ENCODE measurements at places on chromosomes 1 and 21.

GRCh38 chr1:39981945-39982344 is 27.0 kb downstream of the MFSD2A start:
- DNase-seq = no peak

DNA sequence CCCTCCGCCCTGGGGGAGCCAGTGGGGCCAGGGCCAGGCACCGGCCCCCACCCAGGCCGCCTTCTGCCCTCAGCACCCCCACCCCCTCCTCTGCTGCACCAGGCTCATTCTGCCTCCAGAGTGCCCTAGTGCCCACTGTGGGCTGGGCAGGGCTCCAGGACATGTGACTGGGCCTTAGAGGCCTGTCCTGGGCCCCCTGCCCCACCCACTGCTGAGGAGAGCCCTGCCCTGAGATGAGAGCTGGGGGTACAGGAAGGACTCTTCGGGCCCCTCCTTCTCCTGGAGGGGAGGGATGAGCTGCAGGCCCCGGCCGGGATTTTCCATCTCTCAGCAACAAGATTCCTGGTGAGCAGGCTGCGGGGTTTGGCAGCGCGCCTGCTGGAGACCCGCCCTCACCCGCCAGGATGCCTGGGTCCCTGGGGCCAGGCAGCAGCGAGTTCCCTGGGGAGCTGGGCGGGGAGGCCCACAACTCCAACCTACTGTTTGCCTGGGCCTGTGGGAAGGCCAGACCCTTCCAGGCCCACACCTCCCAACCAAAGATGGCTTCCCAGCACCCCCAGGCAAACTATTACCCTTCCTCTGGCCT is 14.0 kb downstream of the AHDC1 start:
- DNase-seq = no peak

DNA sequence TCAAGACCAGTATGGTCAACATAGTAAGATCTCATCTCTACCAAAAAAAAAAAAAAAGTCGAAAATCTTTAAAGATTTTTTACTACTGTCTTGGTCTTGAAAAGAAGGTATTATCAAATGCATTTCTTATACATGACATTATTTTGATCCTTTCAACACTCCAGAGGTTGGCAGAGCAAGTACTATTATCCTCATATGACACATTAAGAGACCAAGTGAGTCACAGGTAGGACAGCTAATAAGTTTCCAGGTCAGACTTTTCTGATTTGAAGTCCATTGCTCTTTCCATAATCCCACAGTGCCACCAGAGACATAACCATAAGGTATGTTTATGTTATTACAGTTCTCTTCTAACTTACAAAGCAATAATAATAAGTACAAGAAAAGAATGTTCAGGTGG is 15.2 kb downstream of the DBT start:
- DNase-seq = no peak

GRCh38 chr1:32115496-32115895 is 7.6 kb downstream of the KPNA6 start:
- no peak for DNase-seq

DNA sequence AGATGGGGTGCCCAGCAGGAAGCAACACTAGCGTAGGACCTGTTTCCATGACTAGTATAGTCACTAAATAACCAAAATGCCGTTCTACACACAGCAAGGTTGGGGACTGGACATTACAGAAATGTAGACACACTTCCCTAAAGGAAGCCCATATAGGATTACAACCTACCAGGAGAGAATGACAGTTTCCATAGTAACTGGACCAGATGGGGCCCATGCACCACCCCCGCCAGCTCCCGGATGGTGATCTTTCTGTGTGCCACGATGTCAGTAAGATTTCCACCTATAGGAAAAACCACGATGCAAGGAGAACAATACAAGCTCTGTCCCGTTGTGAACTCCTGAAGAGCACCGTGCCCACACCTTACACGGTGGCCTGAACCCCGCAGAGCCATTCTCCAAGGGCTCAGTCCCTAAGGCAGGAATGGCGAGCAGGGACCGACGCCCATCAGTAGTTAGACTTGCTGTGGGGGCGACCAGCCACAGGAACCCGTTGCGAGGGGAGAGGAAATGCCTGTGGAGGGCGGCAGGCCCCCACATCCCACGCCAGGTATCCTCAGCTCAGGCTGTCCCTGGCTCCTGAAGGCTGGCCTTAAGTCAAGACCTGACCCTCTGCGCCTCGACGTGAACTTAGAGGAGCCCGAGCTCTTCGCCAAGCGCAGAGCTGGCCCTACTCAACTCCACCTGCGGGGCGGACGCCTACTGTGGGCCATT is 13.6 kb upstream of the CEP85 start:
- DNase-seq = no peak

GRCh38 chr1:87367549-87367948 is 38.9 kb downstream of the LMO4 start:
- no peak for DNase-seq

- peak; percentile 36 for DNase-seq
These were observed 671 bp downstream of the HNRNPU start for GRCh38 chr1:244863491-244864252.

DNA sequence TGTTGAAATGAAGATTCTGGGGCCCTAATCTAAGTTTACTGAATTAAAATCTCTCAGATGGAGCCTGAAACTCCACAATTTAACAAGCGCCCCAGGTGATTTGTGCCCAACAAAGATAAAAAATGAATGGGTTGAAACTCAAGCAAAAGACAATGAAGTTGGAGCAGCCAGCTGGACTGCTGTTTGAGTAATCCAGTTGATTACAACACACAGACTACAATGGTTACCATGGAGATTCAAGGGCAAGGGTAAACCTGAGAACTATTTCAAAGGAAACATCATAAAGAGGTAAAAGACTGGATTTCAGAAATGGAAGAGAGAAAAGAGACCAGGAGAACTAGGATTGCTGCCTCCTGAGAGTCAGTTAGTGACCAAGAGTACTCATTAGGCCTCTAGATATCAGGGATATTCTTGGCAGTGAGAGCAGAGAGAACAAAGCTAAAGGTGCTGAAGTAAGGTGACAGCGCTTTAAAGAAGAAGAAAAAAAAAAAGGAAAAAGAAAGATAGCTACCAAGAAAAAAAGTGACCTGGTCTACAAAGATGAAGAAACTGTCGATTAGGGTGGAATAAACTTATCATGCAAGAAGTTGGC is 44.5 kb downstream of the LRRC53 start:
- DNase-seq = no peak

- DNase-seq = no peak
These were observed 39.6 kb downstream of the SDC3 start for GRCh38 chr1:30868833-30869435.

DNA sequence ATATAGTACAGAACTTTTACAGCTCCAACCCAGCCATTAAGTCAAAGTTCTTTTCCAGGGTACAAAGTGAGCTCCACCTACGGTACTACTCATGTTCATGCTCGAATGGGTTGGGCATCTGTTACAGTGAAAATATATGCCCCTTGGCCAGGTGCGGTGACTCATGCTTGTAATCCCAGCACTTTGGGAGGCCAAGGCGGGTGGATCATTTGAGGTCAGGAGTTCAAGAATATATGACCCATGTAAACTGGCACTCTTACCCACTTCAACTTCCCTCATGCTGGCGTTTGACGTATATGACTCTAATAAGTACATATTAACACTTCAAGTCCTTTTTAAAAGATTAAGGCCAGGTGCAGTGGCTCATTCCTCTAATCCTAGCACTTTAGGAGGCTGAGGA is 71.3 kb upstream of the PKN2 start:
- DNase-seq = no peak

- DNase-seq = no peak
These were observed 372.1 kb downstream of the PTPRC start for GRCh38 chr1:199010933-199011332.
